ENCODE measurements at places on chromosomes 16 and 17.
A peak's percentile ranks its signal among the peaks of the same experiment; 100 is the strongest.

DNA sequence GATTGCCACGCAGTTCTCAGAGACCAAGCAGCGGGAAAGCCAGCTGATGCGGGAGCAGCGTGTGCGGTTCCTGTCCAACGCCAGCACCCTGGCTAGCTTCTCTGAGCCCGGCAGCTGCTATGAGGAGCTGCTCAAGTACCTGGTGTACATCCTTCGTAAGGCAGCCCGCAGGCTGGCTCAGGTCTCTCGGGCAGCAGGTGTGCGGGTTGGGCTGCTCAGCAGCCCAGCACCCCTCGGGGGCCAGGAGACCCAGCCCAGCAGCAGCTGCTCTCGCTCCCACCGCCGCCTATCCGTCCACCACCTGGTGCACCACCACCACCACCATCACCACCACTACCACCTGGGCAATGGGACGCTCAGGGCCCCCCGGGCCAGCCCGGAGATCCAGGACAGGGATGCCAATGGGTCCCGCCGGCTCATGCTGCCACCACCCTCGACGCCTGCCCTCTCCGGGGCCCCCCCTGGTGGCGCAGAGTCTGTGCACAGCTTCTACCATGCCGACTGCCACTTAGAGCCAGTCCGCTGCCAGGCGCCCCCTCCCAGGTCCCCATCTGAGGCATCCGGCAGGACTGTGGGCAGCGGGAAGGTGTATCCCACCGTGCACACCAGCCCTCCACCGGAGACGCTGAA lies 15.2 kb downstream of the CACNA1G start:
- no peak for DNase-seq

GRCh38 chr16:11327277-11328171 lies 17.7 kb upstream of the RMI2 start:
- DNase-seq = no peak

GRCh38 chr16:86231321-86231995 lies 278.9 kb upstream of the FOXF1 start:
- DNase-seq = no peak

- no peak for DNase-seq
These were observed 8.8 kb downstream of the WFDC1 start for GRCh38 chr16:84303516-84303915.

- no peak for DNase-seq
These were observed 130.4 kb upstream of the MPHOSPH6 start for GRCh38 chr16:82300374-82300951.

DNA sequence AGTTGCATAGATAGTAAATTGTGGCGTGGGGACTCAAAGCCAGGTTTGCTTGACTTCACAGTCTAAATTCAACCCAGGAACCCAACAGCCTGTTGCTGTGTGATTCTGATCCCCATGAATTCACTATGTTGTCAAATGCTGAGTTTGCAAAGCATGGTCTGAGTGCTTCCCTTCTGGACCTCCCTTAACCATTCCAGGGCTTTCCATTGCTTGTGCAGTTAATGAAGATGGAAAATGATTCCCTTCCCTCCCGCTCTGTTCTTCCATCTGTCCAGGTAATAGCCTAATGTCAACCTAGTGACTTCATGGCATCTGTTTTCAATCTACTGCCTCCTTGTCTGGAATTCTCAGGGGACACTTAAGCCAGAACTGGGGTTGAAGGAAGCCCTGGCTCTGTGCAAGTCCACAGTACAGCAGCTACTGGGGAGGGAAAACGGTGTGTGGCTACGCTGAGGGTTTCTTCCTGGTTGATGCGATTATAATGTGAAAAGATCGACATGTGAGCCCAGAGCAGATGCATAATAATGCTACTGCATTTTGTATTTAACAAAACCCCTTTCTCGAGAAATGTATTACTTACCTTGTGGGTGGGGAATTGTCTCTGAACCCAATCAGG lies 206.7 kb downstream of the CDH13 start:
- no peak for DNase-seq

- DNase-seq = no peak
These were observed 64.6 kb downstream of the CDK5R1 start for GRCh38 chr17:32551186-32551955.

DNA sequence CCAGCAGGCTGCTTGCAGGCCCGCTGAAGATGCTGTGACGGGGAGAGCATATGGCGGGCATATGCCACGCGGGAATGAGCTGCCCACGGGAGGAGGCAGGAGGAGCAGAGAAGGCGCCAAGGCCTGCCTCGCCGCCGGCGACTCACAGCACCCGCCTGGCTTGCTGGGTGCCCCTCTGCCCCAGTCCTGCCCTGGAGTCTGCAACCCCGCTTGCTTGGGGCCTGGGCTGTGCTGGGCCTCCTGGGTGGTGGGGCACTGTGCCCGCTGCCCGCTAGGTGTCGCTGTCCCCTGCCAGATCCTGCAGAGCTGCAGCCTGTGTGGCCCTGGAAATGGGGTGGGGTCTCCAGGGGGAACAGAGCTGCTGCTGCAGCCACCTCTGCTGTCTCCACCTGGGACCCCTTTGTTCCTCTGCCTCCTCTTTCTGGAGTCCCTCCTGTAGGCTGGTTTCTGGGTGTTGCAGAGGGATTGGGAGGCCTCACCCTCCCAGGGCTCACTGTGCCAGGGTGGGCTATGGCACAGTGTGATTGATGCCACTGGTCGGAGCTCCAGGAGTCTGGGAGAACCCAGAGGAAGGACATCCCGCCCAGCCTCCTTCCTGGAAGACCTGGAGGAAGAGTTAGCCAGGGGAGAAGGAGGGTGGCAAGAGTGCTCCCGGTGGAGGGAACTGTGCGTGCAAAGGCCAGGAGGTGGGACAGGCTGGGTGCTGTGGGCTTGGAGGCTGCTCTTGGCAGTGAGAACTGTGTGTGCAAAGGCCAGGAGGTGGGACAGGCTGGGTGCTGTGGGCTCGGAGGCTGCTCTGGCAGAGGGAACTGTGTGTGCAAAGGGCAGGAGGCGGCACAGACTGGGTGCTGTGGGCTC lies 141.0 kb upstream of the CIBAR2 start:
- DNase-seq = peak; percentile 13

- DNase-seq = no peak
These were observed 345.3 kb downstream of the FOXL1 start for GRCh38 chr16:86923656-86924055.

DNA sequence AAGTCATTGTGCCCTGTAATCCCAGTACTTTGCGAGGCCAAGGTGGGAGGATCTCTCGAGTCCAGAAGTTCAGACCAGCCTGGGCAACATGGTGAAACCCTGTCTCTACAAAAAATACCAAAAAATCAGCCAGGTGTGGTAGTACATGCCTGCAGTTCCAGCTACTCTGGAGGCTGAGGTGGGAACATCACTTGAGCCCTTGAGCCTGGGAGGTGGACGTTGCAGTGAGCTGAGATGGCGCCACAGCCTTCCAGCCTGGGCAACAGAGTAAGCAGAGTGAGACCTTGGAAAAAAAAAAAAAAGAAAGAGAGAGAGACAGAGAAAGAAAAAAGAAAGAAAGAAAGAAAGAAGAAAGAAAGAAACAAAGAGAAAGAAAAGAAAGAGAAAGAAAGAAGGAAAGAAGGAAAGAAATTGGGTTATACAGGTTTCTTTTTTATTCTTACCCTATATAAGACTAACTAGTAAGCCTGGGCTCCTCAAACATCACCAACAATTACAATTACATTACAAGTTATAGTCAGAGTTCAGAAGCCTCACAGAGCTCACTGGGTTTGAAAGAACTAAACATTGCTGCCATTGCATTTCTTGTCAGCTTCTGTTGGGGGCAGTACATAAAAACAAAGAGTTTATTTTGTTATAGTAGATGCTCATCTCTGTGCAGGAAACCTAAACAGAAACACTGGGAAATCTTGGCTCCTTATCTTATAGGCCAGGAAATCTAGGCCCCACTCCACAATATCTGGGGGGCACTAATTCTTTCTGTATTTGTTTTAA lies 6.7 kb upstream of the ABCA9 start:
- no peak for DNase-seq

DNA sequence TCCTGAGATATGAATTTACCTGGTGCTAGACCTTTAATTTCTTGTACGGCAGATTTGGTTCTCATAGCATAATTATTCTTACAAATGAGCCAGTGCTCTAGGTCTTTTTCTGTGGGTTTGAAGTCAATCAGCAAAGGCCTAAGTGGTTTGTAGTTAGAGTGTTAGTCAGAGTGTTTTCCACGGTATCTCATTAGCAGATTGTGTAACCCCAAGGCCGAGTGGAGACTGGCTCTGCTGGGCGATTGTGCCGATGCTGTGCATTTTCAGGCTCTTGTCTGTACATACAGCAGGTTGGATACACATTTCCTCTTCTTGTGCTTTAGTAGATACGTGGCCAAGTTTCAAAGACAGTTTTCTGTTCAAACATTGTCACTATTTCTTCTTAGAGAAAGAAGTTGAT lies 78.6 kb upstream of the CA10 start:
- DNase-seq = no peak

GRCh38 chr17:64174686-64175456 lies 44.9 kb upstream of the ERN1 start:
- no peak for DNase-seq

DNA sequence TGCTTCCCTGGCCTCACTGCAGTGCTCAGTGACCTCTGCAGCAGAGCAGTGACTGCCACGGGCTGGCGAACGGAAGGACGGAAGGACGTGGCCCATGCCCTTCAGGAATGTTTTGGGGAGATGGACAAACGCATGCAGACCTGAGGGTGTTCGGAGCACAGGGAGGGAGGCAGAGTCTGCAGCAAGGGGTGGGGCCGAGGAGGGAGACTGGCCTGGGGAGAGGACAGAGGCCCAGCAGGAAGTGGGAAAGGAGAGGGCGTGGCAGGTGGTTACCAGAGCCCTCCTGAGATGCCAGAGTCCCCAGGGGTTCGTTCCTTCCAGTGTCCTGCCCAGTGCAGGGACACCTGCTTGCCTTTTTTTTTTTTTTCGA lies 21.9 kb downstream of the ADORA2B start:
- DNase-seq = no peak

DNA sequence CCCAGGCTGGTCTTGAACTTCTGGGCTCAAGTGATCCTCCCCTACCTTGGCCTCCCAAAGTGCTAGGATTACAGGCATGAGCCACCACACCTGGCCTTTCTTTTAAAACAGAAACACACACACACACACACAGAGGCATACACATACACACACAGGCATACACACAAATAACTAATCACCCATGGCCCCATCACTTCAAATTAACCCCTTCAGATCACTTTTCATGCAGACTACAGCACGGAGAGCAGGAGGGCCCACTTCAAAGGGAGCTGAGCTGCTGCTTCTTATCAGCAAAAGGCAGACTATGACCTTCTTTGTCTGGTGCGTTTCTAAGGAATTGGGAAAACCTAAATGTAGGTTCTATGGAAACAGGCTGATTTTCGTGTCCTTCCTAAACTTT lies 1.9 kb downstream of the CLCN7 start:
- no peak for DNase-seq

- DNase-seq = no peak
These were observed 8.6 kb upstream of the MYLK3 start for GRCh38 chr16:46756772-46757171.

- DNase-seq = no peak
These were observed 42.3 kb downstream of the FZD2 start for GRCh38 chr17:44599298-44600175.

DNA sequence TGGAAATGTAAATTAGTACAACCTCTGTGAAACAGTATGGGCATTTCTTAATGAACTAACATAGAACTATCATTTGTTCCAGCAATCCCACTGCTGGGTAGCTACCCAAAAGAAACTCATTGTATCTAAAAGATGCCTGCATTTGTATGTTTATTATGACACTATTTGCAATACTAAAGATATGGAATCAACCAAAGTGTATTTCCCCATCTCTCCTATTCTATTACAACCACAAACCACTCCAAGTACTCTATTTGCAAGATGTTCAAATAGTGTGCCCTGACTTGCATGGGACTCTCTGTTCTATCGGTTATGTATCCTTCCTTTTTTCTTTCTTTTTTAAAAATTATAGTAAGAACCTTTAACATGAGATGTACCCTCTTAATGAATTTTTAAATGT lies 845.2 kb downstream of the CDH11 start:
- DNase-seq = no peak

- DNase-seq = no peak
These were observed 536 bp downstream of the SLC38A10 start for GRCh38 chr17:81294512-81295030.

DNA sequence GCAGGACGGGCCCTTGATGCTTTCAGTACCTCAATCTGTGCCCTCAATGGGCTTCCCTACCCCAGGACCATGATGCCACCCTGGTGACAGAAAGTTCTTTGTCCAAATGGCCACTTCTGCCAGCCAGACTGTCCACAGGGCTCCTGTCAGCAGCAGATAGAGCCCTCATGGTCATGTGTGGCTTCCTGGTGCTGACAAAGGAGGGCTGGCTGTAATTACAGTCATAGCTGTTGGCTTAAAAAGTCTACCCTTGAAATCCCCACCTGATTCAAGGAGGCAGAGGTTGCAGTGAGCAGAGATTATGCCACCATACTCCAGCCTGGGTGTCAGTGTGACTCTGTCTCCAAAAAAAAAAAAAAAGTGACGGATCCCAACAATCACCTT lies 3.3 kb downstream of the TRPV2 start:
- DNase-seq = no peak

DNA sequence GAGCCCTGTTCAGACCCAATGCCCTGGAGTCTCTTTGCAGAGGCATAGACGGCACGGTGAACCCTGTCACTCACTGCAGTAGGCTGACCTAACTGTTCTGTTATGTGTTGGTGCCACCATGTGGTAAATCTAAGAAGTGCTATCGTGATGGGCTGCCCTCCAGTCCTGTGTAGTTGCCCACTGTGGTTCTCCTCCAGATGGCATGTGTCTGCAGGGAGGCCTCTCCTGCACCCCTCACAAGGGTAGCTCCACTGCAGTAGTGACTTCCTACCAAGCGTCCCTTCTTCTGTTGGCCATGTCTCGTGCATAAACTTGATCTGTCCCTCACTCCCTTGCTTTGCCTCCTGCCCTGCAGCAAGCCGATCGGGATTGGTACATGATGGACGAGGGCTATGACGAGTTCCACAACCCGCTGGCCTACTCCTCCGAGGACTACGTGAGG lies 5.8 kb downstream of the DHX38 start:
- peak; percentile 24 for DNase-seq

- no peak for DNase-seq
These were observed 7.9 kb downstream of the KCTD5 start for GRCh38 chr16:2689968-2690801.

DNA sequence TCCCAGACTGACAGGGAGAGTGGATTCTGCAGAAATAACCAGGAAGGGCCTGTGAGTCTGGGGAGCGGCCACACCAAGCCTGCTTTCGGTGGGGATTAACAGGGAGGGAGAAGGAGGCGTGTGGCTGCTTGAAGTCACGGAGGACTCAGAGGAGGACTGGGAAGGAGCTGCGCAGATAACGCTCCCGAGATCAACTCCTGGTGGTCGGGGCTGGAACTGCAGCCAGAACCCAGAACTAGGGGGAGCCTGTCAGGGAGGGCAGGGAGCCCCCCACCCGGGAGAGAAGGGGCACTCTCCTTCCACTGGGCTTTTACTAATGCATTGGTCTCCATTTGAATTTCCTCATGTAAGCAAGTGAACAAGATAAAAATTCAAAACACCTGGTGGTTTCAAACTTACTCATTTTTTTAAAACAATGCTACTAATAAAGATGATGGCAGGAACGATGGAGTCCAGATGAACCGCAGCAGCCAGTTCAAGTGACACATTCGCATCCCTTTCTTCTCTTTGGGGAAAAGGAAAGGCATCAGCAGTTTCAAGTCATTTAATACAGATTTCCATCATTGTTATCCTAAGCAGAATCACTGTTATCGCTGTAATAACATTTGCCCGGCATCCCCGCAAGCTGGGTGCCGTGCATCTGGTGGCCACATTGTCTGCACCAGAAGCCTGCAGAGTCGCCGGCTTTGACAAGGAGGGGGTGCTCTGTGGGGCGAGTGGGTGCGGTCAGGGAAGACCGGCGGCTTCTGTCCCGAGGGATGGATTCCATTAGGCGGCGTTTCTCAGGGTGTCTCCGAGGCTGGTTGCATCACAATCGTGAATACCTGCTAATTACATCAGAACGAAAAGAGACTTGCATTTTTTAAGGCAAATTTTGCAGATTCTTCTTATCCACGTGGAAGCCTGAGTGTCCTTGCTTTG lies 183.0 kb downstream of the FOXL1 start:
- DNase-seq = peak; percentile 2

Data from hypothalamus (tissue), 51 donors.